ENCODE measurements at places on chromosomes 11 and 22.

- H3K4me1 ChIP-seq, result peaks cover 39% of the 10 kb centered on the region
- peak overlapping the region; percentile 64 for H3K4me3 ChIP-seq
Observed at GRCh38 chr22:40176921-40177737, 596 bp upstream of the TNRC6B start.

DNA sequence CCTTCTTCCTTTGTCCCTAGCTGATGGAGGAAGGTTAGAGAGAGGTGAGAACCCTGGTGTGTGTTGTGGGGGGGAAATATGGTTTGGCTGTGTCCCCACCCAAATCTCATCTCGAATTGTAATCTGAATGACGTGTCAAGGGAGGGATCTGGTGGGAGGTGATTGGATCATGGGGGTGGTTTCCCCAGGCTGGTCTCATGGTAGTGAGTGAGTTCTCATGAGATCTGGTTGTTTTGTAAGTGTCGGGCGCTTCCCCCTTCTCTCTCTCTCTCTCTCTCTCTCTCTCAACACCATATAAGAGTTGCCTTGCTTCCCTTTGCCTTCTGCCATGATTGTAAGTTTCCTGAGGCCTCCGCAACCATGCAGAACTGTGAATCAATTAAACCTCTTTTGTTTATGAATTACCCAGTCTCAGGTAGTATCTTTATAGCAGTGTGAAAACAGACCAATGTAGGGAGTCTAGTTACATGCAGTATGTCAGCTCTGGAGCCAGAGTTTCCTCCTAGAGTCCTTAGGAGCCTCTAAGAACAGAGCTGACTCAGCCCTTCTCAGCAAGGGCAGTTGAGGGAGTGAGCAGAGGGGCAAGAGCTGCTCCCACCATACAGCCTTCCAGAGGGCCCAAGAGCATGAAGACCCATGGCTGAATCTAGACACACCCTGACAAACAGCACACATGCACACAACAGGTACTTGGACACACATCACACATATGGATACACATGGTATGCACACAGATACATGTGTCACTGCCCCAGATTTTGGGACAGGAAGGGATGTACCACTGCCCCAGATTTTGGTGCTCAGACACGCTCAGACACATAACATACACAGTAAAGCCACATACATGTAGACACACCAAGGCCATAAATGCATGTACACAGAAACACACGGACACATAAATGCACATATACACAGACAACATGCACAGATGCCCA, 12.9 kb upstream of the LRRC32 start:
- peaks cover 4% of the 10 kb centered on the region for H3K4me1 ChIP-seq
- no peak for DNase-seq
- H3K27me3 ChIP-seq, result no peaks in the 10 kb centered on the region
- no peak overlapping the region for H3K4me3 ChIP-seq
- H3K27ac ChIP-seq, result no peak overlapping the region
- H3K36me3 ChIP-seq, result no peaks in the 10 kb centered on the region

- H3K4me1 ChIP-seq, result no peaks in the 10 kb centered on the region
- no peak overlapping the region for H3K27ac ChIP-seq
- DNase-seq, result no peak
- no peak overlapping the region for H3K4me3 ChIP-seq
- peaks cover 20% of the 10 kb centered on the region for H3K27me3 ChIP-seq
- H3K36me3 ChIP-seq, result no peaks in the 10 kb centered on the region
Observed at GRCh38 chr11:27707676-27708075, 7.4 kb upstream of the BDNF start.

DNA sequence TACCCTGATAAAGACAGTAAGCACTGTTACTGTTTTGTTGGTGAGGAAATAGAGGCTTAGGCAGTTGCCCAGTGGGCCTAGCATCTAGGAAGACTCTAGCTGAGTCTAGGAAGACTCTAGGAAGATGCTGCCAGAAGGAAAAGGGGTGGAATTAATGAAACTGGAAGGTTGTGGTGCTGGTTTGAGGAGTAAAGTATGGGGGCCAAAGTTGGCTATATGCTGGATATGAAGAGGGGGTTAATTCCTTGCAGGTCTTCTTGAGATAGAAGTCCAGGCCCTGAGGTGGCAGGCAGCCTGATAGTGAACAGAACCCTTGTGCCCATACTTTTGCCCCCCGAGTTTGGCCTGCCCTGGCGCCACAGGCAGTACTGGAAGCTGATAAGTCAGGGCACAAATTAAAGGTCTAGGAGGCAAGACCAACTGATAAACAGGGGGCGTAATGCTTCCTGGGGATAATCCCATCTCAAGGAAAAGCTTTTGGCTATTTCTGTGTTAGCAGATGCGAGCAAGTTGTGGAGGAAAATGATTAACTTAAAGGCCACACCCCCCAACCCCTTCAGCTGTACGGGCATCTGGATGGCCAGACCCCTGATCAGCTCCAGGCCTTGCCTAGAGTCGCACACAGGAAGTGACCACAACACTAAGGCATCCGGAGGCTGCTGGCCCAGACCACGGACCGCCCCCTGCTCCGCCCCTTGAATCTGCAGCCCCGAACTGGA, 3.1 kb downstream of the ILK start:
- H3K27ac ChIP-seq, result peak overlapping the region; percentile 97
- H3K4me3 ChIP-seq, result peak overlapping the region; percentile 99
- peaks cover 84% of the 10 kb centered on the region for H3K4me1 ChIP-seq
- H3K36me3 ChIP-seq, result peaks cover 36% of the 10 kb centered on the region
- peak; percentile 98 for DNase-seq
- no peaks in the 10 kb centered on the region for H3K27me3 ChIP-seq

DNA sequence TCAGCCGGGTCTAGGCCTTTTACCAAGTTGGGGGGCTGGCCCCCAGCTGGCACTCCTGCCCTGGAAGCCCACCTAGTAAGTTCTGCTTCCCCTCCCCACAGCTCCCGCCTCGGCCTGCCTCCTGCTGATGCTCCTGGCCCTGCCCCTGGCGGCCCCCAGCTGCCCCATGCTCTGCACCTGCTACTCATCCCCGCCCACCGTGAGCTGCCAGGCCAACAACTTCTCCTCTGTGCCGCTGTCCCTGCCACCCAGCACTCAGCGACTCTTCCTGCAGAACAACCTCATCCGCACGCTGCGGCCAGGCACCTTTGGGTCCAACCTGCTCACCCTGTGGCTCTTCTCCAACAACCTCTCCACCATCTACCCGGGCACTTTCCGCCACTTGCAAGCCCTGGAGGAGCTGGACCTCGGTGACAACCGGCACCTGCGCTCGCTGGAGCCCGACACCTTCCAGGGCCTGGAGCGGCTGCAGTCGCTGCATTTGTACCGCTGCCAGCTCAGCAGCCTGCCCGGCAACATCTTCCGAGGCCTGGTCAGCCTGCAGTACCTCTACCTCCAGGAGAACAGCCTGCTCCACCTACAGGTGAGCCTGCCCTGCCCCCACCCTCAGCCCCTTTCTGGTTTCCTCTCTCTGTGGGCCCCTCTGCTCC, 7.3 kb downstream of the RTN4RL2 start:
- H3K27ac ChIP-seq, result no peak overlapping the region
- no peaks in the 10 kb centered on the region for H3K36me3 ChIP-seq
- no peak for DNase-seq
- peaks cover 34% of the 10 kb centered on the region for H3K27me3 ChIP-seq
- no peak overlapping the region for H3K4me3 ChIP-seq
- H3K4me1 ChIP-seq, result no peaks in the 10 kb centered on the region

Measured in esophagus muscularis mucosa (tissue), 4 donors.